ENCODE measurements at places on chromosomes 2 and 18.

DNA sequence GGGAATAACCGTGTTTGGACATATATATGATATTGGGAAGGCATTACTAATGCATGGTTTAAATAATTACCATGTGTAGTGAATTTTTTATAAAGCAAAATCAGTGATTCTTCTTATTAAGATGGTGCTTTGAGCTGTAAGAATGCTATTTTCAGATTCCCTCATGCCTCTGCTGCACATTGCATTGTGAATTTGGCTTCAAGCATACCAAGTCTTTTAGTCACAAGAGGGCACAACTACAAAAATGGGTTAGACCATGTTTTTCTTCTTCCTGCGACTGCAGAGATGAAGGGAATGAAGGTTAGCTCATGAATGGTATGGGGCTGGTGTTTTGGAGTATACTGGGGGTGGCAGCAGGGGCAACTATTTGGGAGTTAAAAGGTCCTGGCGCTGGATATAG is 320.1 kb downstream of the SLC4A3 start:
- no peak for DNase-seq

DNA sequence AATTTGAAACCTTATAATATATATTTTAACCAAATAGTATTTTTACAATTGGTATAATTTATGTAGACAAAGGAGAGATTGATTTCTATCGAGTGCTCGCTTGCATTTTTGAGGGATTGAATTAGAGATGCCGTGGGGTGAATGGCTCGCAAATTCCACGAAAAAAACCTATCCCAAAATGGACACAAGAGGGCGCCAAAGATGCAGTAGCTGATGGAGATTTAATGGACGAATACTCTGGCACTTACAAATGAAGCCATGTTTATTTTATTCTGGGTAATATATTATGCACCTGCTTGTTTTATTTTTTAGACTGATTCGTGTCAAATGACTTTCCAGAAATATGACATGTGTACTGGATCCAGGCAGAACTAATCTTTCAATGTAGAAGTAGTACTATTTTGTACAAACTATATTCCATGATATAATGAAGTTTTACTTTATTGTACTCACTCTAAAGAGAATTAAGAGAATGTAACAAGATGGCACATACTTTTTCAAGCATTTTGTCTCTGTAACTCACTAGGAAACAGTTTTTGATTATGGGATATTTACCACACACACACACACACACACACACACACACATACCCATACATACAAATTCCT is 505.4 kb downstream of the PLCL1 start:
- peak; percentile 44 for DNase-seq

GRCh38 chr2:240291337-240292034 is 144.0 kb upstream of the GPC1 start:
- no peak for DNase-seq

- DNase-seq = no peak
These were observed 339.1 kb upstream of the GALNT5 start for GRCh38 chr2:156918410-156918809.

DNA sequence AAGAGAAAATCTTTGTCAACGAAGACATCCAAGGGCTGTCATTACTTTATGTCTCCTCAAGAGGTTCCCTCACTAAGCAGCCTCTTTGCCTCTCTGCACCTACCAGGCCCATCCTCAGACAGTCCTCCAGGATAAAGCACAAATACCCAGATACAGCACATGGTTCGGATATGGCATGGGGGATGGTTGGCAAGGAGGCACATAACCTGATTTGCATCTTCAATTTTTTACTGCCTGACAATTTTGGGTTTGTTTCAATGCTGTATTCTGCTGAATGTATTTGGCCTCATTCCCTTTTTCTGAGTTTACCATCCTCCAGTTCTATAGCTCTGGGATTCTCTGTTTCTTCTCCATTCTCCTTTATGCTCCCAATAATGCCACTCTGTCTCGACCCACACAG is 78.8 kb downstream of the VIT start:
- DNase-seq = no peak

DNA sequence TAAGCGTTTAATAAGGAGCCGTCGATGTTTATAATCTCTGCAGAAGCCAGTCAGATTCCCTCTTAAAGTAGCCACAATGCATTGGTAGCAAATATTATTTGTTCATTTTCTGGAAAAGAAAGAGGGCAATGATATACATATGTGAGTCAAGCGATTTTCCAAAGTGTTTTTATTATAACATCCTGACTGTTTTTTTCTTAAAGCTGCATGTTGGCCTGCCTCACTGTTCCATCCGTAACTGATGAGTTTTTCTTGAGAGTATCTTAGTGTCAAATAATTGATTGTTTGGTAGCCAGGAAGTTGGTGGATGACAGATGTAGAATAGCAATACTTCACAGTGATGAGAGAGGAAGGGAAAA is 3.7 kb downstream of the TSHZ1 start:
- DNase-seq = no peak

DNA sequence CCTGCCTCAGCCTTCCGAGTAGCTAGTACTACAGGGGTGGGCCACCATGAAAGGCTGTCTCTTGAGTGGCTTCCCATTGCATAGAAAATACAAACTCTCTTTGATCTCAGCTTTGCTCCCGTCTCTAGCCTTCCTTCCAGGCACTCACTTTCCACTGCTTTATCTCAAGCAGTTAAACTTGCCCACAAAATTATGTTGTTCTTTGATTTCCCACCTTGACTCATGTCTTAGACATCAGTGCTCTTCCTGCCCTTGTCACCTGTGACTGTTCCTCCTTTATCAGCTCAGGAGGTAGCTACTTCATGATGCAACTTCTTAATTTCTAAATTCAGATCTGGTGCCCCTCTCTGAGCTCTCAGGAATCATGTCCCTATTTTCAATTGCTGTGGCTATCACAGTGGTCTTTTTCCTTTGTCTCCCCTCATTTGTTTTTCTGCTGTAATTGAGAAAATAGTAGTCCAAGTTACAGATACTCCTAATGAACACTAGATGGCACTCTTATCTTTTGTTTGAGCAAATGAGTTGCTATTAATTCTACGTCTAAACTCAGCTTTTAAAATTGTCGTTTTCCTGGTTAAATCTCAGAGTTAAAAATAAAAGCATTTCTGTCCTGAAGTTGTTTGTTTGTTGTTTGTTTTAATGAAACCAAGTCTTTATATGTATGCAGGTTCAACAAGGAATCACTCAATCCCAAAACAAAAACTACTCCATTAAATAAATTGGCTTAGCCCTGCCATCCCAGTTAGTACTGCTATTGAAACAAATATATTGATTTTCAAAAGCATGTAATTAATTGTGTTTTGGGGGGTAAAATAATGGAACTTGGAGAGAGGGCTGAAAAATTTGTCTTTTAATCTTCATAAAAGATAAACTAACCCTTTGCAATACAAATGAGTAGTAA is 46.9 kb upstream of the GREB1L start:
- peak; percentile 59 for DNase-seq

DNA sequence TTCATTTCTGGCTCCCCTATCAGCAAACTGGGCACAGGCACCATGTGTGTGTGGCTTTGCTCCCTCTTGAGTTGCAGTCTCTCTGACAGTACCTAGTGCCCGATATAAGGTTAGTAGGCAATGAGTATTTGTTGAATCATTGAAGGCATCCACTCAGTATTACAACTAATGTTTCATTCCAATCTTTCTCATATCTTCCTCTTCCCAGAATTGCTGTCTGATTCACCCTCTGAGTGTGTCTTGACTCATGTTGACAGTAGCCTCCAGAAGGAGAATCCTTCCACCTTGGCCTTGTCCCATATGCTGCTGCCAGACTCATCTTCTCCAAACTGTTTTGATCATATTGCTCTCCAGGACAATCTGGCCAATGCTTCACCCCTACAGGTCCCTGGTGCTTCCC is 202.5 kb downstream of the LRRTM1 start:
- DNase-seq = no peak

GRCh38 chr2:4964001-4964540 is 728.1 kb upstream of the SOX11 start:
- DNase-seq = no peak

DNA sequence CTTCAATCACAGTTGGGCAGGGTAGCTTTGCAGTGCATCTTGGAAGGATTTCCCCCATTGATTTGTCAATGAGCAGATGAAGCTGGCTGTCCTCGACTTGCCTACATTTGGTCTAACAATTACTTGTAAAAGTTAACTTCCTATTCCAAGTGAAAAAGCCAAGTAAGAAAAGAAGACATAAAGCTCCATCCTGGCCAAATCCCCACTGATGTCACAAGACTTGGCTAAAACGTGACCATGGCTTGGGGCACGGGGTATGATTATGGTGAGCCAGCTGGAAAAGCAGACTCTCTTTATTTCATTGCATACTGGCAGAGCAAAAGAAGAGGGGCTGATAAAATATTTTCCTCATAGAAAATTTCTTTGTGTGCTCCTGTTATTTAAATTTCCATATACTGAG is 25.4 kb upstream of the PID1 start:
- no peak for DNase-seq

GRCh38 chr2:6535572-6535971 is 330.1 kb downstream of the CMPK2 start:
- DNase-seq = no peak

GRCh38 chr2:66957677-66958076 is 439.5 kb upstream of the ETAA1 start:
- DNase-seq = no peak

GRCh38 chr2:98050070-98050469 is 36.9 kb upstream of the VWA3B start:
- DNase-seq = no peak

DNA sequence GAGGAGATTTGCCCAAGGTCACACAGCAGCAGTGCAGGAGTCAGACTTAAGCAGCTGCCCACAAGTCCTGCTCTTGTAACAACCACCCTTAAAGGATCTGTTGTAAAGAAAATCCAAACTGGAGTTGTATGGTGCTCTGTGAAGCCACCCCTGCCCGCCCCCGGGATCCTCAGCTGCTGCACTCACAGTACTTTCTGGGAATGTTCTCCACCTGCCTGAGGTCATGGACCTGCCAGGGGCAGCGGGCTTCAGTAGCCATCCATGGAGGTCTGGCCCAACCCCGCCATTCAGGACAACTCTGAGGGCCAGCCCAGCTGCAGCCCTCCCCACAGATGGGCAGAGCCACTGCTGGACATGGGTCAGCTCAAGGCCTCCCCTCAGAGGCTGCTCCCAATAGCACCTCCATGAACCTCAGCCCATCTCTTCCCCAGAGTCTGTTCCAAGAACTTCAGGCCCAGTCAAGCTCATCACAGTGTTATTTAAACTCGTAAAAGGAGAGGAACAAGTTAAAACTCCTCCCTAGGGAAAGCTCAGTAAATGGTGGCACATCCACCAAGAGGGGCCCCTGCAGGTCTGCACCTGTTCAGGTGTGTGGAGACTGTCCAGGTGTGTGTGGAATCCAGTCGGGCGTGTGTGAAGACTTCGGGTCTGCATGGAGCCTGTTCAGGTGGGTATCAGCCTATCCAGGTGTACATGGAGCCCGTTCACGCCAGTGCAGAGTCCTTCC is 39.4 kb upstream of the GPC1 start:
- no peak for DNase-seq

DNA sequence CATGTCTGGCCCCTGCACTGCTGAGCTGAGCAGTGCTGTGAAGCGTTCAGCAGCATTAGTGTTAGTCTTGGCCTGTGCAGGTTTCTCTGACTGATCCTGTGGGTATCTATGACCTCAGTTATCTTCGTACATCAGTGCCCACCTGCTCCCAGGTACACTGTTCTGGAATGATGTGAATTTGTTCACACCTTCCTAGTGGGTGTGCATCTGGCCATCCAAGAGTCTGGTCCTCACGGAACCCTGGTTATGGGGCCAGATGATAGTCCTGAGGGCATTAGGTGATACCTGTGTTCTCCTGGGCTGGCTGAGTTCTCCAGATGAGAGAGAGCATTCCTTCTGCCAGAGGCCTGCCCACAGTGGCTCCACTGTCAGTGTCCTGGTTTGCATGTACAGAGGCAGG is 57.2 kb downstream of the INPP4A start:
- no peak for DNase-seq

GRCh38 chr2:57569396-57569795 is 477.2 kb upstream of the VRK2 start:
- no peak for DNase-seq

DNA sequence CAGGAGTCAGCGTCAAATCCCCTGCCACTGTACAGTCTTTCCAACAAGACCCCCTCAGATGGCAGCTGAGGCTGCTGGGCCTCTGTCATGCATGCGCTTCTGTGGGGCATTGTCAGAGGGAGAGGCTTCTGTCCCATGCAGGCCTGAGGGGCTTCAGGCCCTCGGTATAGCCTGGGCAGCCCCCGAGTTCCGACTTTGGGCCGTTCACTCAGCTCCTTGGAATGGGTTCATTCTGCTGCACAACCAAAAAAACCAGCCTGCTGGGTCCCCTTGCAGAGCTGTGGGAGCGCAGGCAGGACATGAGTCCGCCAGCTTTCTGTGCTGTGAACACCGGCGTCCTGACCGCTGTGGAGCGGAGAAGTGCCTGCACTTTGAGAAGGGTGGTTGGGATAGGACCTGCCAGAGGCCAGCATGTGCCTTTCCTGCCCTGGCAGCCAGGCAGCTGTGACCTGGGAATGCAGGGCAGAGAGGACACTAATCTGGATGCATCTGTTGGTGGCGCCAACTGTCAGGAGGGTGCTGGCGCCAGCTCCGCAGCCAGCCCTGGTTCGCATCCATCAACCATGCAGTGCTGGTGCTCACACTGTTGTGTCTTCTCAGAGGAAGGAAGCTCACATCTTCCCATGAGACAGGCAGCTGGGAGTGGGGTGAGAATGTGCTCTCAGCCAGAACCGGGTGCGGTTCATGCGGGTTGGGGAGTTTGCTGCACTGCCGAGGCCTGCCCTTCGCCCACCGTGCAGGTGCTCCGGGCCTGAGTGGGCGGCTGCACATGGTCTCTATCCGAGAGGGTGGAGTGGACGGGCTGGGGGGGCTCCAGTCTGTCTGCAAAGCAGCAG is 14.3 kb downstream of the ARHGEF4 start:
- peak; percentile 79 for DNase-seq

- no peak for DNase-seq
These were observed 21.5 kb downstream of the KLF7 start for GRCh38 chr2:207144173-207144785.

- no peak for DNase-seq
These were observed 2.8 kb upstream of the GAD1 start for GRCh38 chr2:170813611-170814532.

DNA sequence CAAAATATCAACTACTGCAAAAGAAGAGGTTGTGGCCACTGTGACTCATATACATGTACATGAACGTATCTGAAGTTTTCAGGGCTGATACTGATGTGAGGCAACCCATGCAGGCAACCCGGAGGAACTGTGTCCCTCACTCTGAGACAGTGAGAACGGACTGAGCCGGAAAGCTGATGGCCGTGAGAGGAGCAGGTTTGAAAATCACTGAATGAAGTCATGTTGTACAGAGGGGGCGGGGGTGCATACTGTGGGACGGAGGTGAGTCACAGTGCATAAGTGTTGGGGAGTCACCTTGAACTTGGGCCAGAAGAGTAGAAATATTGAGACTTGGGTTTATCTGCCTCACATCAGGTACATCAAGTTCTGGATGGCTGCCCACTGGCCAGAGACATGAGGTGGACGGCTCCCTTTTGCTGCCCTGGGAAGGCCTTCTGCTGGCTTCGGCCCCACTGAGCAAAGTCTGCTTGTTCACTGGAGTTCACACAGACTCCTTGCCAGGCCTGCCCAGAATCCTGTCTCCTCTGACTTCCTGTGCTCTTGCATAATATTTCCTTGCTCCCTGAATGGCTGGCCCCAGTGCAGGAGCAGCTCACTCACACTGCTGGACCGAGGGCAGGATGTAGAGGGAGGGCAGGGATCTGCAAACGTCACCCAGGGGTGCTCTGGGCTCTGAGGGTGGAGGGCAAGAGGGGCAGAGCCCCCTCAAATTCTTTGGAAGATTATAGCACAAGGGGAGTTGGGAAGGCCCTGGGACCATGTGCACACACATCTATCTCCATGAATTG is 18.1 kb downstream of the EPAS1 start:
- DNase-seq = no peak

Data from NCI-H1694 treated with DMSO at 0.1 percent for 48 hours (cell line).